ENCODE measurements at places on chromosomes 12 and 14.
A peak's percentile ranks its signal among the peaks of the same experiment; 100 is the strongest.

- DNase-seq = peak; percentile 13
Measured at GRCh38 chr14:50318031-50318626, 6.0 kb downstream of the DMAC2L start.

- no peak for DNase-seq
Measured at GRCh38 chr12:46891306-46891705, 65.5 kb upstream of the SLC38A4 start.

GRCh38 chr12:5784462-5785130 is 160.5 kb downstream of the ANO2 start:
- DNase-seq = no peak

GRCh38 chr12:2682296-2683251 is 112.2 kb upstream of the FKBP4 start:
- no peak for DNase-seq

- DNase-seq = no peak
Measured at GRCh38 chr12:89939522-89940215, 231.0 kb upstream of the ATP2B1 start.

GRCh38 chr14:87187786-87188185 is 805.2 kb downstream of the GALC start:
- no peak for DNase-seq

GRCh38 chr14:74856366-74856765 is 19.6 kb downstream of the PROX2 start:
- no peak for DNase-seq

DNA sequence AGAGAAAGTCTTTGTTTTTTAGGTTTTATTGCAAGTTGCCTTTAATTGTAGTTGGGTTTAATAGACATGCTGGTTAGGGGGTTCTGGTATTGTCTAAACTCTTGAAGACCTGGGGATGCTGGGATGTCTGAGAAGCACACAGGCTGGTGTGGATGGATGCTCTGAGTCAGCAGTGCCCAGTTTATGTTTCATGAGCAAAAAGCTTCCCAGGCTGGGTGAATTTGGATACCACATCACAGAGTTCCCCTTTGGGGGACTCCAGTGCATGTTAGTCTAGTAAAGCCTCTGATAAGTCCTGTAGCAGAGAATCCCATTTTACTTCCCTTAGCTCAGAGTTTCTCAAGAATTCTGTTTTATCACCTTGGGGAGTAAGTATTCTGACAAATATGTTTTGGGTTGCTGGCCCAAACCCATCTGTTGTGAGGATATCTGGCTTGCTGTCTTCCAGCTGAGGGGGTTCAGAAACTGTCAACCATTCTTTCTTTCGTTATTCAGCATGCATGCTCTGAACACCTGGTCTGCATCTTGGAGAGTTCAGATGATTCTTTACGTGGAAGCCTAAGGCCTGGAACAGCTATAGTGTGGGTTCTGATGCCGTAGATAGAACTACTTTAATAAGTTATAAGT is 509.1 kb downstream of the VRK1 start:
- DNase-seq = no peak

DNA sequence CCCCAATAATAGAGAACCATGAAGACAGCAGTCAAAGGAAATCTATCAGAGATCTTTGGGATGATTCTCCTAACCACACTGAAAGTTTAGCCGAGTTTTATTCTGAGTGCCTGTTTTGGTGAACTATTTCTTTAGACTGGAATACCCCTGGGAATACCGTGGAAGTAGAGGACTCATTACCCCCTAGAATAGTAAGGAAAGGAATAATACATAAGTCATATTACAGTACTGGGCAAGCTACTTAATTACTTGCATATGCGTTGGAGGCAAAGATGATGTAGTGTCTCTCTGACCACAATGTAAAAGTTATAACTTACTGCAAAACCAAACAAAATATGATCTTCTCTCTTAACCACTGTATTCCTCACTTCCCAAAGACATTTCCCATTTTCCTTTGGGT is 25.5 kb downstream of the ZC2HC1C start:
- no peak for DNase-seq

GRCh38 chr12:110252716-110253115 is 28.3 kb upstream of the ATP2A2 start:
- DNase-seq = no peak

GRCh38 chr12:12606781-12607589 is 4.7 kb upstream of the CREBL2 start:
- DNase-seq = no peak

DNA sequence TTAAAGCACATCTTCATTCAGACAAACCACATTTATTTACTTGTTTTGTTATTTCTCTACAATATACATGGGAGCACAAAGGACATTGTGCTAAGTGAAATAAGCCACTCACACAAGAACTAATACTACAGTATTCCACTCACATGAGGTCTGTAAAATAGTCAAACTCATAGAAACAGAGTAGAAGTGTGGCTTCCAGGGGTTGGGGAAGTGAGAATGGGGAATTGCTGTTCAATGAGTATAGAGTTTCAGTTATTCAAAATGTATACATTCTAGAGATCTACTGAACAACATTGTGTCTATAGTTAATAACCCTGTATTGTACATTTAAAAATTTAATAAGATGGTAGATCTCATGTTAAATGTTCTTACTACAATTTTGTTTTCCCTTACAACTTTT is 88.8 kb downstream of the ATXN7L3B start:
- DNase-seq = no peak

DNA sequence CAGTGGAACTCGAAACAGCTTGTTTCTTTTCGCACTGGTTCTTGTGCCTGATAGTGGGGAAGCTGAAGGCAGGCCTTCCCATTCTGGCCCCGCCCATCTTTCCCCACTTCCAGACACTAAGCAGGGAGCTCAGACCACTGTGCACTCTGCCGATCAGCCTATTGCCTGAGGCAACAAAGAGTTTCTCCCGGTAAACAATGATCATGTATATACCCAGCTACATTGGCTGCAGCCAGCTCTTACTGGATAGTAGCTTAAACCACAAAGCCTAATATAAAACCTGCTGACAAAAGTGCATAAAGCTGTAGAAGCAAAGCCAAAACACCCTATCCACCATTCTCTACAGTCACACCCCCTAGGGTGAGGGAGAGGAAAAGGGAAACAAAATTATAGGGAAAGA is 24.7 kb upstream of the GLIPR1 start:
- DNase-seq = no peak

DNA sequence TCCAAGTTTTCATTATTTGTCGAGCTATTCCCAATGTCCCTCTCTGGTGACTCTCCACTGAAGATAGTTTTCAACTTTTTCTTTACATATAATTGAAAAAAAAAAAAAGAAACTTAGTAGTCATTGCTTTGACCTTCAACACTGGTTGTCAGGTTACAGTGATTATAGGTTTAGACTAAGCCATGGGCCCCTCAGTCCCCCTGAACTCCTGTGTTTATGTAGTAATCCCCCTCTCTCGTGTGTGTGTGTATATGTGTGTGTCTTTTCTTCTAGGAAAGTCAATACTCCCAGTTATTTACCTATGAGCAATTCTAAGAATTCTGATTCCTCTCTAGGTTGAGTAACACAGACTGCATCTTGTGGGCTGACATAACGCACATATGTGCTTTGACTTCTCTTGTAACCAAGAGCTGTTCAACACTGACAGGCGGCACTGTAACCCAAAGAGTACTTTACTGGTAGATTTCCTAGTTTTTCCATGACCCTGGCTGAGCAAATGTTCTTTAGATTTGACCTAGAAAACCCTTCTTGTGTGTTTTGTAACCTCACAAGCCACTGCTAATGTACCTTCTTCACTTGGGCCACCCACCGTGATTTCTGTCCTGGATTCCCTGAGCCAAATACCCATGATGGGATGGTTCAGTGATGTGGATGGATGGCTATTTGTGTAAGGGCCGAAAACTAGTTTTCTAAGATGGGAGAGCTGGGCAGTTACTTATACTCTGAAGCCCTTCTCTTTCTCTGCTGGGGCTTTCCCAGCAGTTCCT is 15.0 kb upstream of the MANSC4 start:
- no peak for DNase-seq

DNA sequence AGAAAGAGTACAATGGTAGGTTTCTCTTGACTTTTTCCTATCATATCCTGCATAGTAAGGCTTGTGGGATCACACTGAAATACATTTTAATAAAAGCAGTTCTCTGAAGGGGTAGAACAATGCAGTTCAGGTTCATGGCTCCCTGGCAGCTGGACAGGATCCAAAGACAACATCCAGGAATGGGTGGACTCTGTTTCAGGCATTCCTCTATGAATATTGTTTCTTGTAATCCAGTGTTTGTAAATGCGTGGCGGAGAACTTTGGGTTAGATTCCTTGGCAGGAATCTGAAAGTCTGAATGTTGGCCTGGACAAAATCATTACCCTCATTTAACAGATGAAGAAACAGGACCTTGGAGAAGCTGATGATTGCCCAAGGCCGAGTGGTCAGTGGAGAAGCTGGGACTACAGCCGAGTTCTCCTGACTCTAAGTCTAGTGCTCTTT is 43.5 kb downstream of the SYNE2 start:
- no peak for DNase-seq

DNA sequence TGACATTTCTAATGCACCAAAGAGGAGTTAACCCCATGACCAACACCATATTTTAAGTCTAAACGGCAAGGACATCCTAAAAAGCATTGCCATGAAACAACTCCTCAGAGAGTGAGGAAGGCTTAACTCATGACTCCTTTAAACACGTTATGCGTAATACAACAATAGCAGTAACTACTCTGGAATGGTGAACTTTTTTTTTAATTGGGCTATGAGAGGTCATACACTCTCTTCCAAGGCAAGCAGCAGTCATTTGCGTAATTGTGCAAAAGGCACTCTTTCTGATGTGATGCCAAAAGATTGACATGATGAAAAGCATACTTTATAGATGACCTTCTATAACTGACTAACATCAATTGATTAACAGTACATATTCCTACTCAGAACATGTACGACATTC is 39.4 kb downstream of the RHOJ start:
- no peak for DNase-seq

- no peak for DNase-seq
Measured at GRCh38 chr12:26471560-26471959, 276.2 kb downstream of the SSPN start.
